NCI-H2227 treated with DMSO at 0.1 percent for 48 hours (cell line): ENCODE measurements at places on chromosomes 2 and 18.

DNA sequence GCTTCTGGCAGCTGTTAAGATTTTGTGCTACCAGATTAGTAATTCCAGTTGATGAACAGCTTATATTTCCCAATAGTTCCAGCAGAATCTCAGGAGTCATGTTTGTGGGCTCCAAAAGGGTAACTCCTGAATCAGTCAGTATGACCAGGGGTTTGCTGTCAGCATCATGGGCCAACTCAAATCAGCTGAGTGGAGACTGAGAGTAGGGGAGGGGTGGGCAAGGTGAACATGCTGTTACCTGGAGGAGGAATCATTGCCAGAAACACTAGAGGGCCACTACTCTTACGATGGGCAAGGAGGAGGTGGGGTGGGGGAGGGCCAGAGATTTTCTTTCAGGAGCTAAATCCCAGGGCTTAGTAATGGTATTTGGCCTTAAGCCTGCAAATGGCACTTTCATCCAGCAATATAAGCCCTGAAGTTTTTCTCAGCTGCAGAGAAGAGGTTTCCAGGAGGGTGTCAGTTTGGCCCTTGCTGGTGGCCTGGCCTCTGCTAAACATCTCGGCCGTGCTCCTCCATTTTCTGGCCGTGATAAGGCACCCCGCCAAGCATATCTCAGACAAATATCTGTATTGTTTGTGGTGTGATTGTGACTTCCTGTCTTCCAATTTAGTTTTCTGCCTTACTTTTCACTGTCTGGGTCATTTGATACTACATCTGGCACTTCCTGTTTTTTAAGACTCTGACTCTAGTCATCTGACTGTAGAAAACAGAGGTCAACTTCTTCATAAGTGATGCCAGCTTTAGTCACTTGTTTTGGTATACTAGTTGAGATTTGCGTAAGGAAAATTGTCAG, 120.5 kb upstream of the CXCR4 start:
- DNase-seq, result no peak

DNA sequence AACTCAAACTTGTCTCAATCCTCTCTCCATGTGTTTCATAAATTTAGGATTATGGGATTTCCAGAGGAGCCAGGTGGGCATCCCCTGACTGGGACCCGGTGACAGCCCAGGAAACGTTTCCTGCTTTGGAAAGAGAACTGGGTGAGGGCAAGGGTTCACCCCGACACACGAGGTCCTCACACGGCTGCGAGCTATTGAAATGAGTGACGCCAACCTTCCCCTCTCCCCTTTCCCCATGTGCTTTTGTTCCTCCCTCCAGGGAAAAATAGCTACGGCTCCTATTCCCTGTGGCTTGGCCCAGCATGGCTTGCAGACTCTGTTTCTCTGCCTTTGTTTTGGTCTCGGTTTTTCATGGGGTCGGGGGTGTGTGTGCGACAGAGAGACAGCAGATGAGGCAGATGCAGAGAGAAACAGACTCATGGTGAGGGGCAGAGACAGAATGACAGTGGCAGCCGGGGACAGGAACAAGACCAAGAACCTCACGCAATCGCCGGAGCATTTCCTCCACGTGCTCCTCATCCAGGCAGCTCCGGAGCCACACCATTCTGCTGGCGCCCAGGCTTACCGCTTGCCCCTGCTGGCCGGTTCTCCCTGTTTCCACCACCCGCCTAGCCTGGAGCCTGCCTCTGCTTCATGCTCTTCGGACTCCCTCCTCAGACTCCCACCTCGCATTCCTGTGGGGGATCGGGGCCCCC, 238.5 kb downstream of the DYSF start:
- DNase-seq, result no peak

- no peak for DNase-seq
Measured at GRCh38 chr18:42872838-42873237, 242.6 kb downstream of the RIT2 start.

DNA sequence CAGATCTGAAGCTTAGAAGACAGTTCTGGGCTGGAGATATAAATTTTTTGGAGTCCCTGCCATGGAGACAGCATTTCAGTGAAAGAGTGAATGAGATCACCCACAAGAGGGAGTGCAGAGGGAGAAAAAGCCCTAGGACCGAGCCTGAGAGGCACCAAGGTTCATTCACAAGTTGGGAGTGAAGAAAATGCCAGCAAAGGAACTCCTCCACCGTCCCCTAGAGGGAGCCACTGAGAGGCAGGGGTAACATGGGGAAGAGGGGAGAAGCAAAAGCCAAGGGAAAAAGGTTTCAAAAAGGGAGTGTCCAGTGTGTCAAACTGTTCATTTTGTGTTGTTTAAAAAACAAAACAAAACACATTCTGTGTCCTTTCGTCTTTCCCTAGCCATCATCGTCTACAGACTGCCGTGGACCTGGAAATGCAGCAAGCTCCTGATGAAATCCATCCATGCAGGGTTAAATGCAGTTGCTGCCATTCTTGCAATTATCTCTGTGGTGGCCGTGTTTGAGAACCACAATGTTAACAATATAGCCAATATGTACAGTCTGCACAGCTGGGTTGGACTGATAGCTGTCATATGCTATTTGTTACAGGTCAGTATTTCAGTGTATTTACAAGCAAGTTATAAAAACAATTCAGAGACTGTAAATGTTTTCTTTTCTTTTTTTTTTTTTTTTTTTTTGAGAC, 19.1 kb downstream of the CYBRD1 start:
- peak; percentile 79 for DNase-seq

DNA sequence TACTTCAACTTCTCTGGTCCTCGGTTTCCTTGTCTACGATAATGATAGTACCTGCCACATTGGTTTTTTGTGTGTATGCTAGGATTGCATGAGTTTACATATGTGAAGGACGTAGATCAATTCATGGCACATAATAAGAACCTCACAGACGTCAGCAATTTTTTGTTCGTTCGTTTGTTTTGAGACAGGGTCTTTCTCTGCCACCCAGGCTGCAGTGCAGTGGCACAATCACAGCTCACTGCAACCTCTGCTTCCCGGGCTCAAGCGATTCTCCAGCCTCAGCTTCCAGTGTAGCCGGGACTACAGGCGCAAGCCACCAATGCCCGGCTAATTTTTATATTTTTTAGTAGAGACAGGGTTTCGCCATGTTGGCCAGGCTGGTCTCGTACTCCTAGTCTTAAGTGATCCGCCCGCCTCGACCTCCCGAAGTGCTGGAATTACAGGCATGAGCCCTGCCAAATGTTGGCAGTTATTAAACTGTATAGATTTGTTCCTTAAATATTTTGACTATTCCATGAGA, 756 bp upstream of the SLC35F5 start:
- DNase-seq, result no peak

DNA sequence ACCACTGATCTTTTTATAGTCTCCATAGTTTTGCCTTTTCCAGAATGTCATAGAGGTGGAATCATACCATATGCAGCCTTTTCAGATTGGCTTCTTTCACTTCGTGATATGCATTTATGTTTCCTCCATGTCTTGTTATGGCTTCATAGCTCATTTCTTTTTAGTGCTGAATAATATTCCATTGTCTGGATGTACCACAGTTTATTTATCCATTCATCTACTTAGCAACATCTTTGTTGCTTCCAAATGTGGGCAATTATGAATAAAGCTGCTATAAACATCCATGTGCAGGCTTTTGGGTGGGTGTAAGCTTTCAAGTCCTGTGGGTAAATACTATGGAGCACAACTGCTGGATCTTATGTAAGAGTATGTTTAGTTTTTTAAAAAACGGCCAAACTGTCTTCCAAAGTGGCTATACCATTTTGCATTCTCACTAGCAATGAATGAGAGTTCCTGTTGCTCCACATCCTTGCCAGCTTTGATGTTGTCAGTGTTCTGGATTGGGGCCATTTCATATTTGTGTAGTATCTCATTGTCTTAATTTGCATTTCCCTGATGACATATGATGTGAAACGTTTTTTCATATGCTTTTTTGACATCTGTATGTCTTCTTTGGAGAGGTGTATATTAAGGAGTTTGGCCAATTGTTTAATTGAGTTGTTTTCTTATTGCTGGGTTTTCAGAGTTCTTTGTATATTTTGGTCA, 20.6 kb downstream of the STPG4 start:
- no peak for DNase-seq

DNA sequence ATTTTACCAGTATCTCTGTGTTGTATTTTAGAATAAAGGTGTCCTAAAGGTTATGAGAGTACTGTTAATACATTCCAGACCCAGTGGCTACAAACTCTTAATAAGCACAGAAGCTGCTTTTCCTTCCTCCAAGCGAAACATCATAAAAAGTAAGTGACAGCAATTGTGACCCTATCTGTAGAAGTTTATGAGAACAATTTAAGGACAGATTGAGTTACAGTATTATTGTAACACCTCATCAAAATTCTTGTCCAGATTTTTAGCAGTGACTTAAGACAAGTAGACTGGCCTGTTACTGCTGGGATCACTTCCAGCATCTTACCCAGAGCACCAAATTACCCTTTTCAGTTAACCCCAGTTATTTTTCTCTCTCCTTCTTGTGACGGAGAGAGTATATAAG, 154.6 kb downstream of the ERBB4 start:
- no peak for DNase-seq
